ENCODE measurements at places on chromosomes 5 and 9.
A peak's percentile ranks its signal among the peaks of the same experiment; 100 is the strongest.

- DNase-seq: no peak
Observed at GRCh38 chr5:143068712-143069111, 298.5 kb downstream of the ARHGAP26 start.

DNA sequence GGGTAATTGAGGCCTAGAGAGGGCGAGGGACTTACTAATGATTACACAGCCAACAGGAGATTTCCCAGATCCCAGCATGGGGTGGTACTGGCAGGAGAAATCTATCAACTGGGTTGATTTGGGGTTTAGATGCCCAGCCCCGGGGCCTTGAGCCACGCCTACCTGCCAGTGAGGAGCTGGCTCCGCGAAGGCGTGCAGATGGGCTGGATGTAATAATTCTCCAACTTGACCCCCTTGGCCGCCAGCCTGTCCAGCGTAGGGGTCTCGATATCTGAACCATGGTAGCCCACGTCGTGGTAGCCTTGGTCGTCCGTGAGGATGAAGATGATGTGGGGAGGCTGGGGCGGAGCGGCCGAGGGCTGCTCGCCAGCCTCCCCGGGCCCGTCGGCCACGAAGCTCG is 804 bp downstream of the ARSI start:
- no peak for DNase-seq

GRCh38 chr5:112737463-112738190 is at the start of gene APC:
TSS of gene APC (plus strand) at chr5:112737885. CDS start at chr5:112754891, 17,006 bp downstream.
- DNase-seq: peak; percentile 91

GRCh38 chr9:88641456-88642240 is 106.7 kb downstream of the NXNL2 start:
- DNase-seq: no peak

- no peak for DNase-seq
Observed at GRCh38 chr9:100346836-100347235, 5.9 kb downstream of the TEX10 start.

GRCh38 chr9:131831380-131832165 is 91.7 kb upstream of the RAPGEF1 start:
- DNase-seq: no peak

DNA sequence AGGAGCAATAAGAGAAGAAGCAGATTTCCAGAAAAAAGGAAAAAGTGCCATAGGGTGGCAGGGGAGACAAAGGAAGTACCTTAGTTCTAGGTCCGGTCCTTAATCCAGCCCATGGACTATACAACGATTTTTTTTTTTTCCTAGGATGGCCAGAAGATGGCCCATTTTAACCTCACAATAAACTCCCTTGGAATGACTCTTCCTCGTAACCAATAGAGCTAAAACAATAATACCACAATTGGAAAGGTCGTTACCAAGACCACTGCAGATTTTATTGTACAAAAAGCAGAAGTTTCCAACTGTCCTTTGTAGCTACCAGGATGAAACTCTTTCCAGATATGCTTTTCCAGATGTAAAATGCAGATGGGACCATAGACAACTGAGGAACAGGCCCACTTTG is 34.4 kb upstream of the SSBP2 start:
- peak; percentile 61 for DNase-seq

- DNase-seq: no peak
Observed at GRCh38 chr5:57850109-57850508, 367.5 kb upstream of the ACTBL2 start.

- DNase-seq: no peak
Observed at GRCh38 chr9:84703793-84704192, 34.3 kb downstream of the NTRK2 start.

- DNase-seq: peak; percentile 39
Observed at GRCh38 chr5:142110046-142110531, 1.5 kb downstream of the NDFIP1 start.

DNA sequence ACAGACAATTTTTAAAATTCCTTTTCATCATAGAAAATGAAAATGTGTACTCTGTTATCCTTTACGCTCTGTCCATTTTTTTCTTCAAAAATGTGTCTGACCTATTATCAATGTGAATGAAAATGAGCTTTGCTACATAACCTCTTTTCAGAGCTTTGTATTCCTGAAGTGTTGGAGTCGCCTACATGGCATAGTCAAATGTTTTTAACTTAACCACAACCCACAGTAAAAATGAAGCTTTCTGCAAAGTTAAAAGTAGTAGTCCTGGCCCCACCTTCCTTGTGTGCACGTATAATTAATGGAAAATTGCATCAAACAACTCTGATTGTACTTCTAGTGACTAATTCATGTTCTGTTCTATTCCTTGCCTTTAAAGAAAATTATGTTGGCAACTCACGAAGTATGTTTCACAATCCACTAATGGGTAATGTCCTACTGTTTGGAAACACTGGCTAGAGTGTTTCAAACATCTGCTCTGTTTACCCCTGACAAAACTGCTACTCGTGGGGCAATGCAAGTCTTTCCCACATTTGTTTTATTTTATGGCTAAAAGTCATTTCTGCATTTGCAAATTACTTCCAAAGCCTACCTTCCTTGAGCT is 18.6 kb upstream of the PSAT1 start:
- no peak for DNase-seq

DNA sequence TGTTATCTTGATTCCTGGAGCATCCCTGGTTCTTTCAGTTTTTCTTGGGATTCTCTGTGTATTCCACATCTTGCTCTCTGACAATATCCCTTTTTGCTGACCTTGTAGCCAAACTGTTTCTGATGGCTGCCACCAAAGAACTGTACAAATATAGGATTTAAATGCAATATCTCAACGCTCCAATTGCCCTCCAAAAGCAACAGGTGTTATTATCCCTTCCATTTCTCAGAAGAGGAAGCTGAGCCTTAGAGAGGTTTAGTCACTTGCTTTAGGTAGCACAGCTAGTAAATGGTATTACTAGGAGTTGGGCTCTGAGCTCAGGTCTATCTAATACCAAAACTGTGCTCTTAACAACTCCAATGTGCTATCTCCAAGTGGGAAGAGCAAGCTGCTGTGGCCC is 24.2 kb upstream of the HAND1 start:
- DNase-seq: no peak

DNA sequence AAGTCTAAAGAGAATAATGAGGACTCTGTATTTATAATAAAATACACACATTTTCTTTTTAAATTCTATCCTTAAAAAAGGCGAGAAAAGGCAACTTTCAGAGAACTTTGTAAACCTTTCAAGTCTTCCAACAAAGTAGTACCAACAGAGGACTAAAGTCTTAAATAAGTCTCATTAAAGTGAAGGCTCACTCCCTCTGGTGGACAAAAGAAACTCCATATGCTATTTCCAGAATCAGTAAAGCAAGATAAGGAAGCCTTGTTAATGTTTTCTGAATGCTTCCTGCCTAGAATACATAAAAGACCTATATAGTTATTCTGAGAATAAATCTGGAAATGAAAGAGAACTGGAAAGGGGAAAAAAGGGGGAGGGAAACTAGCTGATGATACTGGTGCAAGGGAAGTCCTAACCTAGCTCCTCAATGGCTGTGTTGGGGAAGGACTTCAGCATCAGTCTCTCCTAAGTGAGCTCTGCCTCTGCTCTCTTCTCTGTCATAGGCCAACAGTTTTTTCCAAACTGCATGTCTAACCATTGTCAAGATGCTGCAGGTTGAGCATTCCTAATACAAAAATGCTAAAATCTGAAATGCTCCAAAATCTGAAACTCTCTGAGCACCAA is 7.2 kb downstream of the HMGCS1 start:
- DNase-seq: peak; percentile 90

- no peak for DNase-seq
Observed at GRCh38 chr9:120261419-120261818, 318.5 kb downstream of the CDK5RAP2 start.

DNA sequence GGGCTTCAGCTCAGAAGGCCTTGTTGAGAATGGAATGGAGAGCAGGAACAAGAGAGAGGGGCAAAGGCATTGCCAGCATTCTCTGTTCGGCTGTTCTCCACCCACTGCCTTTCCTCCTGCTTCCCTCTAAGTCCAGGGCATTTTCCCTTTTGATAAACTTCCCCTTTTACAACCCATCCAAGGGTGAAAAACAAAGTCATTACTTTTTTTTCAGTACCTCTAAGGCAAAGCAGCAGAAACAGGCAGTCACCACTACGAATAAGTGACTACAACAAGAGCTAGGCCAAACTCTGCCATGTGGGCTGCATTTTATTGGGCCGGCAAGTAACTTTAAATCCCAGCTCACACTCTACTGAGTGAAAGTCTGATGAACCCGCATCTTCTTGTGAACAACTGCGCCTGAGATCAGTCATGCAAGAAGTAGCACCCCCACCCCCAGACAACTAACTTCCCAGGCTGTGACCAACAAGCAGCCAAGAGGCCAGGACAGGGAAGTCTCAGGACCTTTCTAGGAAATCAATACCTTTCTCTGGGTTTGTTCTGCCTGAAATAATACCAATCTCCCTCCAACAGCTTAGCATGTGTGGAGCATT is 13.1 kb downstream of the IL7R start:
- peak; percentile 12 for DNase-seq

DNA sequence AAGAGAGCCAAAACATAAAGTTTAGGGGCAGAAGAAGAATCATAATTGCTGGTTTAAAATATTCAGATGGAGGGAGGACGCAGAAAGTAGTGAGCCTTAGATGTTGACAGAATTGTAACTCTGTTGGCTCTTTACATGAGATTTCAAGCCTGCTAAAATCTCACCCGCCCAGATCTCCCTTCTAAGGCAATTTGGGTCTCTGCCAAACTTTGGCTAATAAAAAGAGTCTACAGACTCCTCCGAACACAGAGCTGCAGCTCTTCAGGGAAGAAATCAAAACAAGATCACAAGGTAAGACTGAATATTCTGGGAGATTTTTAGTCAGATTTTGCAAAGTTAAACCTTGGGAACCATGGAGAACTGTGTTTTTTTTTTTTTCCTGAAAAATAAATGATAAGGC is at the start of gene IL33:
IL33 (plus strand) TSS at position 246 of the 400 bp plus-strand sequence. CDS start 25,888 bp downstream, outside the sequence.
- no peak for DNase-seq

All from Kasumi-1 (cell line).